ENCODE measurements at places on chromosomes 4 and X.

GRCh38 chrX:119682019-119682989 lies 10.7 kb downstream of the SEPTIN6 start:
- DNase-seq: no peak

GRCh38 chr4:83639849-83640493 lies 104.1 kb downstream of the GPAT3 start:
- peak; percentile 1 for DNase-seq

- DNase-seq: no peak
Observed at GRCh38 chr4:155618183-155618838, 48.3 kb upstream of the GUCY1A1 start.

GRCh38 chr4:97759785-97760184 lies 383.5 kb downstream of the STPG2 start:
- DNase-seq: no peak

- no peak for DNase-seq
Observed at GRCh38 chr4:113618205-113618604, 143.3 kb downstream of the CAMK2D start.

GRCh38 chr4:185411849-185412248 lies 13.9 kb downstream of the UFSP2 start:
- no peak for DNase-seq

GRCh38 chr4:3701736-3702560 lies 64.2 kb upstream of the ADRA2C start:
- no peak for DNase-seq

- no peak for DNase-seq
Observed at GRCh38 chr4:70372760-70373159, 10.2 kb upstream of the SMR3B start.

GRCh38 chrX:20237864-20238263 lies 28.8 kb downstream of the RPS6KA3 start:
- DNase-seq: no peak

DNA sequence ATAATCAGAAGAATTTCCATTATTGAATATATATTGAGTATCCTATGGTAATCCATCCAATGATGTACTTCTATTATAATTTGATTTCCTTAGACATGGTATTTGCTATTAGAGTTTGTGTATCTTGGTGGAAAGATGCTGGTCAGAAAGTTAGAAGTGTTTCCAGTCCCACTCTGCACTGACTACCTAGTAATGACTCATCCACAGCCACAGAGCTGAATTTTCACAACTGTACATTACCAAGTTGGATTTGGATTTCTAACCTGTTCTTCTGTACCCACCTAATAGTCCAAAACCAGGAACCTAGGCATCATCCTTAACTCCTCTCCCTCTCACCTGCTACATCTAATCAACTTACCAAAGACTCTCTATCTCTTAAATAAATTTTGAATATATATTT lies 145.4 kb downstream of the REELD1 start:
- no peak for DNase-seq

DNA sequence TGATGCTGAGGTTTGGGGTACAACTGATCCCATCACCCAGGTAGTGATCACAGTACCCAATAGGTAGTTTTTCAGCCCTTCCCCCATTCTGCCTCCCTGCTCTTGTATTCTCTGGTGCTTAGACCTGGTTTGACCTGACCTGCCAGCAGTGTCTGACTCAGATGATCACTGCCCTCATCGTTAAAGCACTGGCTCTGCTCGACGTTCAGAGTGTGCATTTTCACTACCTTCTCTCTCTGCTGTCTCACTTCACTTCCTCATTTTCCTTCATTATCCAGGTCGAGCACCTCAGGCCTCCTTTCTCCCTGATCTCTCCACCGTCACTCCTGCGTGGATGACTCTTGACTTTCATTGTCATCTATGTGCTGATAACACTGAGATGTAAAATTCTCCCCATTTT lies 83.6 kb downstream of the PARM1 start:
- DNase-seq: no peak

- DNase-seq: no peak
Observed at GRCh38 chrX:120517936-120518335, 42.8 kb downstream of the CUL4B start.

- DNase-seq: no peak
Observed at GRCh38 chr4:135594521-135594920, 1392.9 kb upstream of the PABPC4L start.

DNA sequence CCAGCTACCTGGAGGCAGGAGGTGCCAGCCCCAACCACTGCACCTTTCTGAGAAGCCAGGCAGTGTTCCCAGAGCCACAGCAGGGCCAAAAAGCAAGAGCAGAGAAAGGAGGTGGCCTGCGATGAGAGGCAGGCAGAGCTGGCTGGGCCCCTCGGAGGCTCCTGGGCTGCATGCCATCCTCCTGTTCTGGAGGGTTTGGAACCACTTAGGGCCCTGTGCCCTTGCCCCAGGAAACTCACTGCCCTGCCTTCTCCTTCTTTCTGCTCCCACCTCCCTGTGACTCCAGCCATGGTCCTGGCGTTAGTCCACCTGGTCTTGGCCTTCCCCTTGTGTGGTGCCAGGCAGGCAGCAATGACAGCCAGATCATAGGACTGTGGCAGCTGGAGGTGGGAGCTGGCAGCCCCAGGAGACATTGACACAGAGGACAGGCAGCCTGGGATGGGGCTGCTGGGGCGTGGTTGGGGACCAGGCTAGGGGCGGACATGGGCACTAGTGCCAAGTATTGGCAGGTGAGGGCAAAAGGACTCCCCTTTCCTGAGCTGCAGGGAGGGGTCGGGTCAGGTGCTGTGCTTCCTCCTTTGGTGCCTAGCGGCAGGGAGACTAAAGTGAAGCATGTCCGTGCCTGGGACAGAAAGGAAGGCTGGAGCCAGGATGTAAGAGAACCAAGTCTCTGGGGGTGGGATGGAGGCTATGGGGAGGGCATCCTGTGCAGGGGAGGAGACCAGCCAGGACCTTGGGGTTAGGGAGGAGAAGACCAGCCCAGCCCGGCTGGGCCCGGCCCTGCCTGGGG lies 1.4 kb downstream of the APLN start:
- DNase-seq: no peak

DNA sequence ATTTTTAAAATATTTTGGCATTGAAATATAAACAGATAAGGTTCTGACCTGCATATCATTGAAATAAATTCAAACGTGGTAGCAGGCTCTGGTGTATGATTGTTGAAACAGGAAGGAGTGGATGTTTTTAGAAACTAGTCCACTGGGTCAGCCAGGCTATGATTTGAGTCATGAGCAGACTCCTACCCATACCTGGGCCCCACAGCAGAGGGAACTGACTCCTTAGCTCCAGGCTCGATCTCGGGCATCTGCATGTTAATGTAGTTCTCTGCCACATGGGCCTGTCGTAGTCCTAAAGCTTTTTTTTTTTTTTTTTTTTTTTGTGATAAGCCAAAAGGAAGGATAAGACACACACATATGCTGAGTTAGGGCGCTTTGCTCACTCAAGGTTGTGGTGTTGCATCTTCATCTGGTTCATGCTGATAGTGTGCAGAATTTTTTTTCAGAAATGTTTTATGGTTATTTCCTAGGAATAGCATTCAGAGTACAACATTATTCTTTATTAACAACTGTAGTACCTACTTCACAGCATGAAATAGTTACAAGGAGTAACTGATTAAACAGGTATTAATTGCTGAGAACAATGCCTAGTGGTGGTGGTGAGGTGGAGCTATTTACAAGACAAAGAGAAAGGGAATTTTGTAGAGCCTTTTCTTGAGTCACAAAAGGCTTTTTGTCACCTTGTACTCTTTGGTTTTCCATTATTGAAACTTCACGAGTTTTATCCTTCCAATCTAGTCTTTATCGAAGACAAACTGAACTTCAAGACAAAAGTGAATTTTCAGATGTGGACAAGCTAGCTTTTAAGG lies 27.3 kb downstream of the OFD1 start:
- DNase-seq: no peak

- no peak for DNase-seq
Observed at GRCh38 chr4:53589511-53589910, 1.8 kb downstream of the LNX1 start.

- DNase-seq: no peak
Observed at GRCh38 chr4:152164561-152164960, 371.3 kb downstream of the FBXW7 start.

GRCh38 chrX:150845091-150845490 lies 53.4 kb downstream of the CD99L2 start:
- DNase-seq: no peak

GRCh38 chr4:104967034-104967401 lies 179.7 kb upstream of the TET2 start:
- DNase-seq: no peak

GRCh38 chrX:131985526-131986049 lies 37.5 kb upstream of the STK26 start:
- peak; percentile 1 for DNase-seq

GRCh38 chr4:53321151-53321983 lies 44.5 kb downstream of the SCFD2 start:
- DNase-seq: peak; percentile 79

GRCh38 chr4:165096776-165097175 lies 15.9 kb downstream of the TMEM192 start:
- no peak for DNase-seq

GRCh38 chr4:123849495-123849894 lies 452.9 kb downstream of the SPRY1 start:
- no peak for DNase-seq

- DNase-seq: no peak
Observed at GRCh38 chr4:124810827-124811226, 98.3 kb upstream of the ANKRD50 start.

- DNase-seq: peak; percentile 23
Observed at GRCh38 chr4:560731-561291, 15.3 kb downstream of the TMEM271 start.

- DNase-seq: no peak
Observed at GRCh38 chr4:61714387-61714911, 514.3 kb downstream of the ADGRL3 start.

DNA sequence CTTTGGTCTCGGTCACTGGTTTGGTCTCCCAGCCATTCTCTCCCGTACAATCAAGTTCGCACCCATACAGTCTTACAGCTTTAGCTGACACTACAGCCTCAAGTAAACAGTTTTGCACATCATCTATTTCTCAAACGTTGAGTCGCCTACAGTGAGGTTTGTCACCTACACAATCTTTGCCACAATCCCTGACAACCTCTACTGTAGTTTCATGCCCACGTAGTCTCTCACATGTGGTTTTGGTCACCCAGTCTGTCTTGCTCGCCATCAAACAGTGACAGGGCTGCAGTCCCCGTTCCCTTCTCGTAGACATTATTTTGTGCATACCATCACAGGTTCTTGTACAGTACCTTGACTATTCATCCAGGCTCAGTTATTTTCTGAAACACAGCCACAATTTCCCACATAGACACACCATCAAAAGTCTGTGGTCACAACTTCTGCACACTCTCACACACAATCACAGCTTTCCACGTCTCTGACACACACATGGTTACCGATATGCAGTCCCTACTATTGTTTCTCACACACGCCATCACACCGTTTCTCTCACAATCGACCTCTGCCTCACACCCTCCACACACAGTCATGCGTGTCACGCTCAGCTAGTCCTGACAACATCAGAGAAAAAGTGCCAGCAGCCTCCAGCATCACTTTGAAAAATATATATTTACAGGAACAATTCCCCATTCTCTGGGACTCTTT lies 5.3 kb upstream of the CFP start:
- no peak for DNase-seq
